ENCODE measurements at places on chromosomes 6 and 20.
A peak's percentile ranks its signal among the peaks of the same experiment; 100 is the strongest.

DNA sequence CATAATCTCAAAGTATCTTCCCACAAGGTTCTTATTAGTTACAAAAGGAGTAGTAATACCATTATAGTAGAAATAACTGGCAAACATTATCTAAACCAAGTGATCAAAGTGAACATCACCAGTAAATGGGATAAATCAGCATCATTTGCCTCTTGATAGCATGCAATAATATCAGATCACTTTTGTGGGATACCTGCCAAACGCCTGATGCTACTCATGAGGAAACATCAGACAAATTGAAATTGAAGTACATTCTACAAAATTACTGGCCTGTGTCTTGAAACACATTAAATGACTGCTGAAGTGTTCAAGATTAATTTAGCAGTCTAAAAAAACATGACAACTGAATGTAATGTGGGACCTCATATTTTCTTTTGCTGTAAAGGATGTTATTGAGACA is 208.1 kb downstream of the TINAG start:
- DNase-seq, result no peak

- DNase-seq, result no peak
Observed at GRCh38 chr6:4078691-4079471, at the start of gene FAM217A. Gene FAM217A (minus strand): TSS chr6:4079137. CDS start chr6:4077414, 1,723 bp downstream.

DNA sequence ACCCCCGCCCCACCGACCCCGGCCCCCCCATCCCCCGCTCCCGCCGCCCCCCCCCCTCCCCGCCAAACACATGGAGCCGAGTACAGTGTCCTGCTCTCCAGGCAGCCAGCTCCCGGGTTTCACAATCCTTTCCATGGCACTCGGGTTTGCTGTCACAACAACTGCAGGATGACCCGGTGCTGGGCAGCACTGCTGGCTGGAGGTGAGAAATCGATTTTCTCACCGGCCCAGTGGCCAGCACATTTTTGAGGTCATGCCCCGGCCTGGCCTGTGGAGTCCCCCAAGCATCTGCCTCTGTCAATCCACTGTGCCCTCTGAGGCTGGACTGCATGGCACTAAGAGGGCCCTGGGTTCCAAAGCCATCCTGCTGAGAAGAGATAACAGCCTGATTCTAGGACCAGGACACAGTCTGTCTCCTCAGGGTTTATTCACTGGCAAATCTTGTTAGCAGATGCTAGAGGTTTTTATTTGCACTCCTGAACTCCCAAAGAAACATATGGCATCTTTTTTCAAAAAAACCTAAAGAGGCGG is 129.5 kb downstream of the NFATC2 start:
- no peak for DNase-seq

DNA sequence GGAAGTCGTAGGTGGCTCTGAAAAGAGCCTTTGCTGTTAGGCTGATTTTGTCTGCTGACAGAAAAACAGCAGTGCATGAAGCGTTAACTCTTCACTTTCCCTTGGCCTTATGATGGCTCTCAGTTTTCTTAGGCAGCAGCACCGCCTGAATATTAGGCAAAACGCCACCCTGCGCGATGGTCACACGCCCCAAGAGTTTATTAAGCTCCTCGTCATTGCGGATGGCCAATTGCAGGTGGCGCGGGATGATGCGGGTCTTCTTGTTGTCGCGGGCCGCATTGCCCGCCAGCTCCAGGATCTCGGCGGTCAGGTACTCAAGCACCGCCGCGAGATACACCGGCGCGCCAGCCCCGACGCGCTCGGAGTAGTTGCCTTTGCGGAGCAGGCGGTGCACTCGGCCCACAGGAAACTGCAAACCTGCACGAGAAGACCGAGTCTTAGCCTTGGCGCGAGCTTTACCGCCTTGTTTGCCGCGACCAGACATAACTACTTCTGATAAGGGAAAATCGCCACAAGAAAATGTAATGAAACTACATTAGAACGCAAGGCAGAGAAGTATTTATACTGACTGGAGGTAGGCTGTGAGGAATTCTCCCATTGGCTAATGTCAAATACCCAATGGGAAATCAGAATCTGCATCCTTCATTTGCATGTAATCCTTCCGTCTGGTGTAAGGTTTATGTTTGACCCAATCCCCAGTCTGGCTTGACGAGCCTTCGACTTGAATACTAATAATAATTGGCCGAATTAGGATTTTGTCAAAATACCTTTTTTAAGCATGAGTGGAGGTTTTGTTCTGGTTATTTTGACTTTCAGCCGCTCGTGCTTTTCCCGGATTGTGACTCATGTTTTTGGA is 53.9 kb upstream of the HFE start:
- no peak for DNase-seq

GRCh38 chr6:26197933-26198721 is 110.9 kb downstream of the HFE start:
- DNase-seq, result no peak

DNA sequence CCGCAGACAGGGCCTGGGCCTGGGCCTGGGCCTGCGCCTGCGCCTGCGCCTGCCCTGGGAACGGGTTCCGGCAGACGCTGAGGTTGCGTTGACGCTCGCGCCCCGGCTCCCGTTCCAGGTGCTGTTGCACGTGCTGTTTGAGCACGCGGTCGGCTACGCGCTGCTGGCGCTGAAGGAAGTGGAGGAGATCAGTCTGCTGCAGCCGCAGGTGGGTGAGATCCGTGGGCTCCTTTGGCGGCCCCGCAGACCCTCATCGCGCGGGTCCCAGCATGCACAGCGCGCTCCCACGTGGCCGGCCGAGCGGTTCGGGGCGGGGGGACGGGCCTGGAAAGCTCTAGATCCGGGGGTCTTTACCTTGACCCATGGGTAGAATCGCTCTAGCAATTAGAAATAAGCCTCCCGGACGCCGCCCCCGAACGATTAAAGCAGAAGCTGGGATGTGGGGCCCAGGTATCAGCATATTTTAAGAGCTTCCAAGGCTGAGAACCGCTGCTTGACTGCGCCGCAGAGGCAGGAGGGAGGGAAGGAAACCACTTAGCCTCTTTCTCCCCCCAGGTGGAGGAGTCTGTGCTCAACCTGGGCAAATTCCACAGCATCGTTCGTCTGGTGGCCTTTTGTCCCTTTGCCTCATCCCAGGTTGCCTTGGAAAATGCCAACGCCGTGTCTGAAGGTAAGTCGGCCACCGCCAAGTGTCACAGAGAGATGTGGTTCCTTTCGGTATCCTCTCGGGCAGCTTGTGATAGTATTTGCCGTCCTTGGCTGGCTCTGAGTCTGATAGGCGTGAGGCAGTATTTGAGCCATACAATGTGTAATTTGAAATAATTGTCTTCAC is 508 bp downstream of the NOP56 start:
- no peak for DNase-seq

DNA sequence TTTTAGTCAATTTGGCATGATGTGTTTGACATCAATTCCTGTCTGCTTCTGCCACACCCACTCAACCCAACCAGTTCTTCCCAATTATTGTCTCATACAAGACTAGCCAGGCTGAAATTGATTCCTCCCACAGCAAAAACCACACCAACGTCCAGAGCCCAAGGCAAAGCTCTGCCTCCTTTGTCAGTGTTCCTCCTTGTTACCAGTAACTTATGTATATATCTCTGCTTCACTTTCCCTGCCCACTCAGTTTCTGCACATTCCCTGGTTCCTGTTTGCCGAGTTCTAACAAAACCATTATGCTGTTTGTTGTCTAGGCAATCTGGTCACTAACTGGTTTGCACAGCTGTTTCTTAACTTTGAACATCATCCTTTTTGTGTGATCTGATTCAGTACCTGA is 547.9 kb upstream of the PTCHD4 start:
- no peak for DNase-seq

- DNase-seq, result no peak
Observed at GRCh38 chr6:43052842-43053544, 658 bp downstream of the CUL7 start.

DNA sequence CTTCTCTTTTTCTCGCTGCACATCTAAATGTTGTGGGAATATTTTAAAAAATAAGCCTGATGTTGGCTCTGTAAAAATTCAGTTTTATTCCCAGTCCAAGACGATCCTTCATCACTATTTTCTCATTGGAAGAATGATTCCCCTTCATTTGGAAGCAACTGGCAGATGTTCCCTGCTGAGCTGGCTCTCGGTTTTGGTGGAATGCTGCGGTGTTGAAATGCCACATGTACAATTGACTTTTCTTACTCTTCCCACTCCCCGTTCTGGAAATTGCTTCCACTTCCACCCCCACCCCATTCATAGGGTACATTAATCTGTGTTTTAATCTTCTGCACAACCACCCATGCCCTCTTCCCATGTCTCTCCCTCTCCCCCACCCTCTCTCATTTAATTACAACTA is 496.3 kb upstream of the MAP3K7 start:
- DNase-seq, result no peak

DNA sequence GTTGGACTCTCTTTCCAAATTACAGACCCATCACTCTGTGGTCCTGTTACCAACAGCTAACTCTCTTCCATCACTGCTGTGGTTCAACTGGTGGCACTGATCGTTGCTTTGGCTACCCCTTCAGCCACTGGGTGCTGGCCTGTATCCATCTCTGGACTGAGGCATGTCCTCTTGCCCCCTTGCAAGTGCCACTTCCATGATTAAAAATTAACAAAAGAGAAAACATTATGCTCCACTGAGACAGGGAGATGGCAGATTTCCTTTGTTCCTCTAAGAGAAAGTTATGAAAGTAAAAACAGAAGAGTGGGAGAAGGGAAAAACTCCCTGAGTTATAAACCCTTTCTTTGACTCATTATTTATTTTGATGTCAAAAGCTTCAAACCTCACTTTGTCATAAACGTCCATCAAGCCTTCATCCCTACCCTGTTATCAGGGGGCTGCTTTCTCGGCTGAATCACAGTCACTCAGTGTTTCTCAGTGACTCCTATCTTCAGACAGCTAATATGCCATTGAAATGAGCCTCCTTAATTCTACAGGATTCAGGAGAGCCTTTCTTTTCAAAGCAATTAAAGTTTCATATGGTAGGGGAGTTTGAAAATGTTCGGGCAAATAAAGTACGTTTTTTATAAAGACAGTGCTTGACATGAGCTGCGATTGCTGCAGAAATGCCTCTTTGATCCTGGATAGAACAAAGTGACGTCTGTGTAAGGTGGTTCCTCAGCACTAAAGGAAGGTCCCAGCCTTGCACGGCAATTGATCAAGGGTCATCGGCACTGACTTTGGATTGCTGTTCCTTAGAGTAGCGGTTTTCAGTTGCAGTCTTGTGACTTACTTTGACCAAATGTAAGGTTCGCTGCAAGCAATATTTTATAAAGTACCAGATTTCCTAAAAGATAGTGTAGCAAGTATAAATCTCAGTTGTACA is 49.9 kb upstream of the PBOV1 start:
- DNase-seq, result no peak

GRCh38 chr6:122712448-122713137 is 66.9 kb upstream of the FABP7 start:
- DNase-seq, result no peak

DNA sequence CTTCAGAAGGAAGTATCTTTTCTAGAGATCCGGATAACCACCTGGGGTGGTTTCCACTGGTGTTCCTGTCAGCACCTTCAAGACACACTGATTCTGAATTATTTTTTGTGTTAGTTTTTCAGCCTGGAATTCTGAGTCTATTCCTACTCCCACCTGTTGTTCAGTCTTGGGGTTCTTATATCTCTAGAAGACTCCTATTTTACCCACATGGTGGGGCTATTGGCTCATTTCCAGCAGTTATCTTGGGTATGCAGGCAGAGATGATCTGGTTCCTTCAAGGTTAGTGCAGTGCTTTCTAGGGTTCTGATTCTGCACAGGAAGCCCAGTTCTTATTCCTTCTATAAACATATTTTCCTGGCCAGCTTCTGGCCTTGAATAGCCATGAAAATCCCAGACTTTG is 175.6 kb upstream of the PDE7B start:
- peak; percentile 40 for DNase-seq

DNA sequence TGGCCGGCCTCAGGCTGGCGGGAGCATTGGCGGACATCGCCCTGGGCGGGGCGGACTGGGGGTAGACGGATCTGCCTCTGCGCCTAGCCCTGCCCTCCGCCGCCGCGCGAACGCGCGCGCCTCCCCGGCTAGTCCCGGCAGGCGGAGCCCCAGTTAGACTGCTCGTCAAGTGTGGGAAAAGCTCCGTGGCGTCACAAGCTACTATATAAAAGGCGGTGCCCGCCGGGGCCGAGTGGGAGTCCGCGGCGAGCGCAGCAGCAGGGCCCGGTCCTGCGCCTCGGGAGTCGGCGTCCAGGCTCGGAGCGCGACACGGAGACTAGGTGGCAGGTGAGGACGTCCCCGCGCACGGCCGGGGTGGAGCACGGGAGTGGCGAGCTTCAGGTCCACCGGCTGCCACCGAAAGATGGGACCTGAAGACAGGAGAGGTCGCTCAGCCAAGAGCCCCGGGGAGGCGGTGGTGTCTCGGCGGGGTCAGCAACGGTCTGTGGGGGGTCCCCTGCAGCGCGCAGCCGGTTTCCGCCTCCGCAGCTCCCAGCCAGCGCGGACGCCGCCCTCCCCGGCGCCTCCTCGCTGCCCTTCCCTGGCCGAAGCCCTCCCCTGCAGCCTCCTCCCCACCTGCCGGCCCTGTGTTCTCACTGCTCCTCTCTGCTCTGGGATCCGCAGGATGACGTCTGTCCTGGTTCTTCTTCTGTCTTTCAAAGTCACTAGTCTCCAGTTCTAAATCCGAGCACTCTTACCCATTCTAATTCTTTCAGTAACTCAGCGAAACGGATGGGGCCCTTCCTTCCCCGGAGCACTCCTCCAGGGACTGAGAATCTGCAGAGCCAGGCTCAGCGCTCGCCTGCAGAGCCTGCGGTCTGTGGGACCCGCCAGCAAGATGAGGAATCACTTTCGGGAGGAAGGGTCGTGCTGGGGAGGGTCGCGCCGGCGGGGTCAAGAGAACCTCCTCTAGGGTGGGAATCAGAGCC is 4.3 kb upstream of the RIPK1 start:
- no peak for DNase-seq

DNA sequence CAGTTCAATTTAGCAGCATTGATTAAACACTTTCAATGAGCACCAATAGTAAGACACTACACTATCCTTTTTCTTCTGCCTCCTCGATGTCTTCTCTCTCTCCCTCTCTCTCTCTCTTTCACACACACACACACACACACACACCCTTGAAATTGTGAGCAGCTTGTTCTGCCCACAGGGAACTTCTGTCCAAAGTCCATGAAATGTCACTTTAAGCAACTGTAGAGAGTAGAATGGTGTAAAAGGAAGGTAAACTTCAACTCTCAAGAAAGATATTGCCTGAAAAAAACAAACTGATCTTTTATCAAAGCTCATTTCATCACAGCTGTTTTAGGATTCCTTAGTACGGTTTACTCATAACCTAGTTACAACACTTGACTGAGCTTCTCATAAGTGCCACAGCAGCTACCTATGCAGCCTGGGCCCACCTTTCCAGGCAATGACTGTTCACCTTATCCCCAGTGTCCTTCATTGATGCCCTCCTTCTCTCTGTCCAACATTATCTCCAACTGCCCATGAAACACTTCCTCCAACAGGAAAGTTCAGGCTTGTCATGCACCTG is 107.0 kb downstream of the TNFRSF21 start:
- no peak for DNase-seq
